ENCODE measurements at places on chromosomes 16 and 17.

DNA sequence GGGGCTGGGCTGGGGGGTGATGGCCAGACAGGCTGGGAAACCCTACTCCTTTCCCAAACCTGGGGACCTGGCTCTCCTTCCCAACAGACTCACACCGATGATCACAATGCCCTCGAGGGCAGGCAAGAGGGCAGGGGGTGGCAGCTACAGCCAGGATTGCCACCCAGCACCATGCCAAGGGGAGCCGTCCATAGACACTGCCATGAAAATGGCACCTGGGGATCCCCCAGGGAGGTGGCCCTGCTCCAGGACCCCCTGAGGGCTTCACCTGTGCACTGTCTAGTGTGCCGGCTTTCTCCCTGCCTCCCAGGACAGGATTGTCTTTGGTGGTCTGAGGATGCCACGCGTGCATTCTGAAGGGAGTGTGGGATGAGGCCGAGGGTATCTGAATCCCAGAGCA, 24.6 kb downstream of the RPH3AL start:
- DNase-seq = no peak

DNA sequence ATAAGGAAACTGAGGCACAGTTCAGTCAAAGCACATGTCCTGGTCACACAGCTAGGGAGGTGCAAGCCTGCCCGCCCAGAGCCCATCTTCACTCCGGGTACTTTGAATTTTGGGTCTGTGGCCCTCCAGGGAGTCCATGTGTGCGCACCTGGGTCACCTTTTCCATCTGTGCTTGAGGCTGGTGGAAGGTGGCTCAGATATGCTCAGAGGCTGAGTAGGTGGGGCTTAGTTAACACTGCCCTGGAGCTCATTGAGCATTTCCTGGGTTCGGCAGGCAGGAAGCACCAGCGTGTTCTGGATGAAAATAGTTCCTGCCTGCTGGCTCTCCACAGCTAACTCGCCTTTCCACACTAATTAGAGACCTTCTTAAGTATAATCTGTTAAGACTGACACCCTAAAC, 19.2 kb downstream of the FAM234A start:
- DNase-seq = no peak

- DNase-seq = no peak
Measured at GRCh38 chr16:83473926-83474650, 333.7 kb upstream of the HSBP1 start.

DNA sequence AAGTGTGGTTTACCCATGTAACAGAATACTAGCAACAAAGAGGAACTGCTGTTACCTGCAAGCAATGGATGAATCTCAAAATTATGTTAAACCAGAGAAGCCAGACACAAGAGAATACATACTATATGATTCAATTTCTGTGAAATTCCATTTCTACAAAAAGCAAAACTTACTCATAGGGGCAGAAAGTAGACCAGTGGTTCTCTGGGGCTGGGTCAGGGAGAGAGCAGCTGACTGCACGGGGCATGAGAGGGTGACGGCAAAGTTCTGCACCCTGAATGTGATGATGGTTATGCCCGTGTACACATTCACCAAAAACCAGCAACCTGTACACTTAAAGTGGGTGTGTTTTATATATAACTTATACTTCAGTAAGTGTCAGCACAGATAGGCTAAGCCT, 3.1 kb downstream of the ZNF843 start:
- no peak for DNase-seq

DNA sequence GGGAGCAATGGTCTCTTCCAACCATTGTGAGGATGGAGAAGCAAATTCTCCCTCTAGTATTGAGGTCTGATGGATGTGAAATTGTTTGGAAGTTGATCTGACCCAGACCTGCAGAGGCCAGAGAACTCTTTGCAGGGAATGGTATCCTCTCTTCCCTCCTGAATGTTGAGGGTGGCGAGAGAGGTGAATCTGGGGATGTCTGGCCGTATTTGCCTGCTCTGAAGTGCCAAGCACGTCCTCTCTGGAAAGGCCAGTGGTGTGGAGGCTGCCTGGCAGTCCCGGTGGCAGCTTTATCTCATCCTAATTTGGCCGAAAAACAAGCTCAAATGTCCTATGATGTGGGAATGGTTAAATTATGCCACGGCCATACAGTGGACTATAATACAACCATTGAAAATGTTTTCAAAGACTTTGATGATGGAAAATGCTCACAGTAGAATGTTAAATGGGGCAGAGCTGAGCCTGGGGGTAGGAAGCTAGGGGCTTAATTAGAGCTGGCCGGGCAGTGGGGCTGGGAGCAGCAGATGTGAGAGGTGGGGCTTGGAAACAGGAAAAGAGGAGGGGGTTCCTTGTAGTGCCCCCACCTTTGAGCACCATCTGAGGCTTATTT, 30.8 kb downstream of the WSCD1 start:
- no peak for DNase-seq

DNA sequence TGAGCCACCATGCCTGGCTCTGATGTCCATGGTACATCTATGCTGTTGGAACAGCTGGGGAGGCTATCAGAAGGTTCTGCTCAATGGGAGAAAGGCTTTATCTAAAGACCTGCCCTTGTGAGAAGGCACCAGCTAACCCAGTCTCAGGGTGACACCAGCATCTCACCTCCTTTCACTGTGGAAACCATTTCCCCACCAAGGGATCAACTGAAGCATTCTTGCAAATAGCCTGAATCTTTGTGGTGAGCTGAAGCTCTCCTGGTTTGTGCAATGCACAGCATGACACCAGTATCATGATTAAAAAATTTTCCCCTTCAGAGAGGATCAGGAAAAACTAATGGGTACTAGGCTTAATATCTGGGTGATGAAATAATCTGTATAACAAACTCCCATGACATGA, 5.1 kb downstream of the CCL18 start:
- no peak for DNase-seq

- no peak for DNase-seq
Measured at GRCh38 chr17:30827082-30827481, 2.6 kb upstream of the CRLF3 start.

DNA sequence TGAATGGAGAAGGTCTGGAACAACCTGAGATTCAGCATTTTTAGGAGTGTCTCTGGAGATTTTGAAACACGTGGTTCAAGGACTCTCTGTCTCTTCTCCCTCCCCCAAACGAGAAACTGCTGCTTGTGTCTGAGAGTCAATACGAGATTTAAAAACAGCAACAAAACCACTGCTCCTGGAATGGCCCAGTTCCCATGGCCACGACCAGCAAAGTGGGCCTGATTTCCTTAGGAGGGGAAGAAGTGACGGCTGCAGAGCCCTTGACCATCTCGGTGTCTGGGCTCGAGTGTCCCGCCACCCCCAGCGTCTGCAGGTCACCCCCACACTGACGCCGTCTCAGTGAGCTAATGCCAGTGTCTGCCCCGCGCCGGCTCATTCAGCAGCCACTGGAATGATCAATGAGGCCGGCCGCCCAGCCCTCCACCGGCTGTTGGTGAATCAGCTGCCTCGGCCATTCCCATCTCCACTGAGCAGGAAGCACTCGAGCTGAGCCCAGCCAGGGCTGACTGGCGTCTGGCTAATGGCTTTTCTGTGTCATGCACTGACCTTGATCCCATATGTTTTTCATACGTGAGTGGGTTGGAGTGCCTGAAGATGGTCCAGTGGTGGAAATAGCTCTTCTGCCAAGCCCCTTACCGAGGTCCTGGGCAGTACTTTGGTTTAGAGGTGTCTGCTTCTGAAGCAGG, 151.8 kb downstream of the PITPNC1 start:
- peak; percentile 96 for DNase-seq

DNA sequence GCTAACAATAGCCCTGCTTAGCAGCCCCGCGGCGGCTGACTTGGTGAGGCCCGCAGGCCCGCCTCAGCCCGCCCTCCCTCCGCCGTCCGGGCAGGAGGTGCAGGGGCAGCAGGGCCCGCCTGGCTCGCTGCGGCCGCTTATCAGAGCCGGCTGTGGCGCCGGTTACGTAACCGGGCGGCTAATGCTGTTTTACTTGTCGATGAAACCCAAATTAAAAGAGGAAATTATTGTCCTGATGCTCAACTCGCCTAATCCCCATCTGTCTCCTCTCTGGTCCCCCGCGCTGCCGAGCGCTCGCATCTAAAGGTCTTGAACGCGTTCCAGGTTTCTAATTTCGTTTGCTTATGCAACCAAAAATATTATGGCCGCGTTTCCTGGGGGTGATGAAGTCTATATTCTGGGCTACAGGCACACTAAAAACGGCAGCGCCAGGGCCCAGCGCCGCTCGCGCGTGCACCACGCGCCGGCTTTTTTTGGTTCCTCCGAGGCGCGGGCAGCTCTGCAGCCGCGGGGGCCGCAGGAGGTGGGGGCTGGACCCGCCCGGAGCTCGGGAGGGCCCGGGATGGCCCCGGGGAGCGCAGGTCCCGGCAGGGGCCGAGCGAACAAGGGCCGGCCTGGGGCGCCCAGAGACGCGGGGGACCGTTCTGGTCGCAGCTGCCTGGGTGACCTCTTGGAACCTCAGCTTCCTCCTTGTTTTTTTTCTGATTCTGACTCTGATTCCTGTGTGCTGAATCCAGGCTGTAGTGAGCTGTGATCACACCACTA, 65.2 kb upstream of the TOB1 start:
- peak; percentile 79 for DNase-seq

GRCh38 chr16:66948837-66949225, 12.2 kb upstream of the CES3 start:
- DNase-seq = no peak

DNA sequence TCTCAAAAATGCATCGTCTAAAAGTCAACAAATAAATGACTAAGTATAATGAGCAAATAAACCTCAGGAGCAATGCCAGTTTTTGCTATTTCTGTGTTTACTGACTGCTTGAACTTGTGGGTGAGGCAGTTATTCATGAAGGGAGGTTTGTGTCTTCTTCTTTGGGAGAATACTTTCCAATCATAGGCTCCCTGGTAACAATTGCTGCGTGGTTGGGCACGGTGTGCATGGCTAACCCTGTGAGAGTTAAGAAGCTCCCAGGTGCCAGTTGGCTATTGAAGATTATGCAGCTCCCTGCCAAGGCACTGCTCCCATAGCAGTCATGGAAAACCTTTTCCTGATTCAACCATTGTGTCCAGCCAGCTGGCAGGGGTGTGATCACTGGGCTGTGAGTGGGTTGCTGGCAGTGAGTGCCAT, 775.9 kb upstream of the GOT2 start:
- no peak for DNase-seq

DNA sequence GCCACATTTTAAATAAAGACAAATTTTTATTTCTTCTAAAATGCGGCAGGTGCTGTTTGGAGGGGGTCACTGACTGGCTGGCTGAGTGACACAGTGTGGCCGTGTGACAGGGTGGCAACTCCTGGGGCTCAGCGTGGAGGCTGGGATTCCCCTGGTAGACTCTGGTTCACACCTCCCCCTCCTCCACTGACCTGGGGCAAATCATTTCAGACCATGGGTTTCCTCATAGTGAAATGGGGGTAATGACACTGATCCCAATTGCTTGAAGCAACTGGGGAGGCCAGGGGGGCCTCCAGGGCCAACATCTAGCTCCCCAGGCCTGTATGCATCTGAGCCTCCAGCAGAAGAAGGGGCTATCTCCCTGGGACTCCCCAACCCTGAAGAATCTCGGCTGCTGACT, 6.6 kb downstream of the HSD11B2 start:
- no peak for DNase-seq

- no peak for DNase-seq
Measured at GRCh38 chr16:26281381-26282110, 589.8 kb downstream of the HS3ST4 start.

GRCh38 chr16:70694868-70695218, 9.0 kb upstream of the MTSS2 start:
- no peak for DNase-seq

DNA sequence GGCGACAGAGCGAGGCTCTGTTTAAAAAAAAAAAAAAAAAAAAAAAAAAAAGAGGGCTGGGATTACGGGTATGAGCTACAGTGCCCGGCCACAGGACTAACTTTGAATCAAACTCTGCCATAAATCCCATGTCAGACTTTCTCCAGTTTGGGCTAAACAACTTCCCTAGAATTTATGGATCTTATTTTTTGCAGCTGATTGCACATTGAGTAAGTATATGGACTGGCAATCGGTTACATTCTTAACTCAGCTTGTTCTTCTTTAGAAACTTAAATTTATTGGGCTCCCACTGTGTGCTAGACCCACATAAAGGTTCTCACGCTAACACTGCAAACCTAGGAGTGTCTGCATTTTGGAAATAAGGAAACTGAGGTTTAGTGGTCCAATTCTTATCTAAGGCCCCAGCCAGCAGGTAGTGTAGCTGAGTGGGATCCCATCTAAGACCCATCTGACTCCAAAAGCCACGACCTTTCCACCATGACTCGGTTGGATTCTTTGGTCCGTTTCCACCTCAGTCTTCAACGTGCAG, 718 bp upstream of the CBFB start:
- DNase-seq = no peak

- DNase-seq = peak; percentile 35
Measured at GRCh38 chr17:57372156-57372555, 115.8 kb downstream of the MSI2 start.

- no peak for DNase-seq
Measured at GRCh38 chr17:68133346-68134045, 98.0 kb downstream of the KPNA2 start.

GRCh38 chr16:18013863-18014262, 322.7 kb downstream of the NPIPA8 start:
- no peak for DNase-seq

DNA sequence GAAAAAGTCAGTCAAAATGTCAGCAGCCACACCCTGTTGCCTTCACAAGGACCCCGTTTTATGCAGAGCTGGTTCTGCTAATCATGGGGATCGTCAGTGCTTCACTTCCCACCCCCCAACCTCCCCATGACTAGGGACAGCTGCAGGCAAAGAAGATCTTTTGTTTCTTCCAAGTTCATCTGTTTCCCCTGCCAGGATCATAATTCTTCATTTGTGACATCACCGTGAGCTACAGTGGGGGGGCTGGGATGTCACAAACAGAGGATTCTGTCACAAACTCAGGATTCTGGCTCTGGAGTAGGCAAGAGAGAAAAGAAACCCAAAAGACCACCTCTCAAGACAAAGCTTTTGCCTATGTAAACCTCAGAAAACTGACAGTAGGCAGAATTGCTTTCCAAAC, 24.7 kb downstream of the DNAJC7 start:
- DNase-seq = no peak

All from fibroblast of mammary gland (primary cell).